Esophagus muscularis mucosa (tissue), 4 donors: ENCODE measurements at places on chromosomes 6 and 20. TPM values are rescaled to one million over a fixed set of nuclear protein-coding genes. Genes with fewer than 3 reads are reported as not detected.

- peaks cover 10% of the 10 kb centered on the region for H3K4me1 ChIP-seq
- DNase-seq: no peak
- H3K4me3 ChIP-seq: no peak overlapping the region
- H3K27ac ChIP-seq: no peak overlapping the region
- no peaks in the 10 kb centered on the region for H3K36me3 ChIP-seq
These were observed 91.5 kb upstream of the BEND6 start for GRCh38 chr6:56863366-56863765.

GRCh38 chr6:18161431-18161830 lies 6.2 kb downstream of the KDM1B start:
- H3K27ac ChIP-seq: no peak overlapping the region
- H3K27me3 ChIP-seq: no peaks in the 10 kb centered on the region
- H3K4me1 ChIP-seq: peaks cover 2% of the 10 kb centered on the region
- H3K4me3 ChIP-seq: no peak overlapping the region
- no peak for DNase-seq

DNA sequence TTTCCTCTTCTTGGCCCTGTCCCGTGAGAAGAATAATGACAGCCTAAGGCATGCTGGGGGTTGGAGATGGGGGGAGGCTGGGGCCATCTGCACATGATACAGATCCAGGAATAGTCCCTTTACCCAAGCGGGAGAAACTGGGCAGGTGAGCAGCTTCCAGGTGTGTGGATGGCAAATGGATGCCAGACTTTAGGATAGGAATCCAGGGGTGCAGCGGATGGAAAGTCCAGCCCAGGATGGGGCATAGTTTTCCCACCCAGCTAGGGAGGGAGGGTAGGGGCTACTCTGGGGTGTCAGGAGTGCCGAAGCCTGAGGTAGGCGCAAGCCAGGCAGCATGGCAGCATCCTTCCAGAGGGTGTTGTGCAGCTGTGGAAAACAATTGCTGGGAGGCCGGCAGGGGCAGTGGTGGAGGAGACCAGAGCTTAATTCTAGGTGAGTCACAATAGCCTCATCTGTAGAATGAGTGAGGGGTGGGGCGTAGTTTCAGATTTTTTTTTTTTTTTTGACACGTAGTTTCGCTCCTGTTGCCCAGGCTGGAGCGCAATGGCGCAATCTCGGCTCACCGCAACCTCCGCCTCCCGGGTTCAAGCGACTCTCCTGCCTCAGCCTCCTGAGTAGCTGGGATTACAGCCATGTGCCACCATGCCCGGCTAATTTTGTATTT lies 15.4 kb upstream of the FAM110A start:
- no peaks in the 10 kb centered on the region for H3K27me3 ChIP-seq
- DNase-seq: no peak
- H3K27ac ChIP-seq: no peak overlapping the region
- H3K4me1 ChIP-seq: peaks cover 5% of the 10 kb centered on the region

DNA sequence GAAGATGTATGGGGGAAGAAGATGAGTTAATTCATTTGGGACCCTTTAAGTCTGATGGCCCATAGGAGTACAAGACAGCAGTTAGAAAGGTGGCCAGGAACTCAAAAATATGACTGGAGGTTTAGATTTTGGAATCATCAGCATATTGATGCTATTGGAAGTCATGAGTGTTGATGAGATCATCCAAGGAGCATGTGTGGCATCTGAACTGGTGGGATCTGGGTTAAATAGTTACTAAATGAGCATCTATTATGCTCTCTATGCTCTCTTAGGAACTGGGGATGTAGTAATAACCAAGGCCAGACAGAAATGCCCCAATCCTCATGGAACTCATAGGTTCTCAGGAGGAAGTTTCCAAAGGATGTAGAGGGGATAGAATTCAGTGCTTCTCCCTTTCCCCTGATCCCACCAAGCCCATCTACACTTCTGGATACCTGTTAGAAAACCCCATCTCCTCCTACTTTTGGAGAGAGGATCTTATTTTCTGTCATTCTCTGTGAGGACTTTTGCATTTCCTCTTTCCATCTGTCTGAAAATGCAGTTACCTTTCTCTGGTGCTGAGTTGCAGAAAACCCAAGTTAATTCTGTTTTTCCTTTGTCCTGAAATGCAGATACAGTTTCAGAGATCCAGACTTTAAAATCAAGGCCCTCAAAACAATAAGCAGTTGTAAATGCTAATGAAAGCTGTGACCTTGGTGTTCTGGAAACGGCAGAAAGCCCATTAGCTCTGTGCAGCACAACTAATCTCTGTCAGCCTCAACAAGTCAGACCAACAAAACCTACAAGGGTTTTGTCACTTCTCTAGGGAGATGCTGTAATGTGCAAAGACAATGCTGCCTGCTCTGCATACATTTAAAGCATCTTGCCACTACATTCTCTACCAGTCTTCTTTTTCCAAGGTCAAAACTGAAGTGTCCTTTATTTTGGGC lies 65.8 kb downstream of the TBC1D7 start:
- no peaks in the 10 kb centered on the region for H3K27me3 ChIP-seq
- no peak for DNase-seq
- H3K36me3 ChIP-seq: no peaks in the 10 kb centered on the region
- H3K27ac ChIP-seq: no peak overlapping the region

Gene PGC
- total RNA-seq: 0.92 TPM

- H3K27ac ChIP-seq: no peak overlapping the region
- no peaks in the 10 kb centered on the region for H3K27me3 ChIP-seq
- no peak for DNase-seq
- no peak overlapping the region for H3K4me3 ChIP-seq
- peaks cover 26% of the 10 kb centered on the region for H3K4me1 ChIP-seq
These were observed 25.4 kb upstream of the MRGBP start for GRCh38 chr20:62770916-62771315.

DNA sequence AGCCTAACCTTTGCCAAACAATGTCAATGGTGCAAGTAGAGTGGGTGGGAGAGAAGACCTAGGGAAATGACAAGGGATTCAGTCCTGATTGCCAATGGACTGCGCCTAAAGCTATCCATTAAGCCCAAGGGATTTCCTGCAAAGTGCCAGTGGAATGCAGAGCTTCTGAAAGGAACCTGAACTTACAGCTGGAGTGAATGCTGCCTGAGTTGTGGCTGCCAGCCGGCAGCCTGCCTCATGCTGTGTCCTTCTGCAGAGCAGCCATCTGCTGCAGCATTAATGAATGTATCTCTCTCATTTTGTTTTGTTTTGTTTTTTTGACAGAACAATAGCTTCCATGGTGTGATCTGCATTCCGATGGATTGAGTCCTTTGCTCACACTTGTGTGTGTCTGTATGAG lies 44.7 kb downstream of the SLC35F1 start:
- DNase-seq: no peak
- H3K27ac ChIP-seq: no peak overlapping the region
- no peaks in the 10 kb centered on the region for H3K27me3 ChIP-seq
- H3K36me3 ChIP-seq: no peaks in the 10 kb centered on the region
- H3K4me3 ChIP-seq: no peak overlapping the region

GRCh38 chr6:145823328-145823944 lies 8.8 kb upstream of the FBXO30 start:
- H3K4me3 ChIP-seq: no peak overlapping the region
- no peaks in the 10 kb centered on the region for H3K27me3 ChIP-seq
- DNase-seq: no peak
- H3K4me1 ChIP-seq: peaks cover 7% of the 10 kb centered on the region
- H3K27ac ChIP-seq: no peak overlapping the region
- H3K36me3 ChIP-seq: no peaks in the 10 kb centered on the region

Gene POM121L2
- total RNA-seq: not detected
